ENCODE measurements at places on chromosomes 12 and 14. TPM values are rescaled to one million over a fixed set of nuclear protein-coding genes. Genes with fewer than 3 reads are reported as not detected.

DNA sequence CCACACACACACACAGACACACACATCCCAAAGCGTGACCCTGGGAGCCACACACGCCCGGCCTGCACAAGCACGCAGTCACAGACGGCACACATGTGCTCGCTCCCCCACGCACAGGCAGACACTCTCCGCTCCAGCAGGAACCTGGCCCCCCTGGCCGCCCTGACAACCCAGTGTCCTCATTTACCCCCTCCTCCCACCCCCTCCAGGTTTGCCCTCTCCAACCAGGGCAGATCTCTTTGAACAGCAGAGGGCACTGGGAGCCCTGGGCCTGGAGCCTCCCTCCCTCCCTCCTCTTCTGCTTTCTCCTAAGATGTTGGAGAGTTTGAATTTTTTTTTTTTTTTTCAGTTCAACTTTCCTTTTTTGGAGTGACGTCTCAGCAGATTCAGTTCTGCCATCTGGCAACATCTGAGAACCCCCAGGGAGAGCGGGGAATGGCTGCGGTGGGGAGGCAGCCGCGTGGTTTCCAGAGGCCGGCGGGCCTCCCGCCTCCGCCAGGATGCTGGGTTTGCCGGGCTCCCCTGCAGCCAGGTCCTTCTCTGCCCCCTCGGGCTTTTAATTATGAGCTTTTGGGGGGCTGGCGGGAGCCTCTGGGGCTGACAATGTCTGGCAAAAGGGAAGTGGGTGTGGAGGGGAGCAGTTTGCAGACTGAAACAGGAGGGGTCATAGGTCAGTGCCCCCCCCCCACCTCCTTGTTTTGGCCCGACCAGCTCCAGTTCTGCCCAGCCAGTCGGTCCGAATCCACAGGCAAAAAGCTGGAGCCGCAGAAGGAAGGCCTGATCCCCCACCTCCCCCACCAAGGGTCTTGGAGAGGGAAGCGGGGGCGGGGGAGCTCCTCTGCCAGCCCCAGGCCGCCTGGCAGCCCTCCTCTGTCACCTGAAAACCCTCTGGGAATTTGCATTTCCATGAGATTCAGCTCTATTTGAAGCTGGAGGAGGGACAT, 1.3 kb upstream of the NCOR2 start:
- no peaks in the 10 kb centered on the region for H3K27me3 ChIP-seq
- H3K4me3 ChIP-seq: peak overlapping the region; percentile 70
- peak overlapping the region; percentile 97 for H3K27ac ChIP-seq
- H3K36me3 ChIP-seq: no peaks in the 10 kb centered on the region

GRCh38 chr14:76699209-76699938, 61.9 kb upstream of the VASH1 start:
- H3K4me3 ChIP-seq: no peak overlapping the region
- H3K4me1 ChIP-seq: peaks cover 25% of the 10 kb centered on the region
- peak overlapping the region; percentile 48 for H3K27ac ChIP-seq
- H3K27me3 ChIP-seq: no peaks in the 10 kb centered on the region

GRCh38 chr14:95299271-95299670, 20.4 kb downstream of the CLMN start:
- DNase-seq: no peak
- no peaks in the 10 kb centered on the region for H3K4me1 ChIP-seq
- no peak overlapping the region for H3K27ac ChIP-seq
- no peak overlapping the region for H3K4me3 ChIP-seq
- no peaks in the 10 kb centered on the region for H3K27me3 ChIP-seq

DNA sequence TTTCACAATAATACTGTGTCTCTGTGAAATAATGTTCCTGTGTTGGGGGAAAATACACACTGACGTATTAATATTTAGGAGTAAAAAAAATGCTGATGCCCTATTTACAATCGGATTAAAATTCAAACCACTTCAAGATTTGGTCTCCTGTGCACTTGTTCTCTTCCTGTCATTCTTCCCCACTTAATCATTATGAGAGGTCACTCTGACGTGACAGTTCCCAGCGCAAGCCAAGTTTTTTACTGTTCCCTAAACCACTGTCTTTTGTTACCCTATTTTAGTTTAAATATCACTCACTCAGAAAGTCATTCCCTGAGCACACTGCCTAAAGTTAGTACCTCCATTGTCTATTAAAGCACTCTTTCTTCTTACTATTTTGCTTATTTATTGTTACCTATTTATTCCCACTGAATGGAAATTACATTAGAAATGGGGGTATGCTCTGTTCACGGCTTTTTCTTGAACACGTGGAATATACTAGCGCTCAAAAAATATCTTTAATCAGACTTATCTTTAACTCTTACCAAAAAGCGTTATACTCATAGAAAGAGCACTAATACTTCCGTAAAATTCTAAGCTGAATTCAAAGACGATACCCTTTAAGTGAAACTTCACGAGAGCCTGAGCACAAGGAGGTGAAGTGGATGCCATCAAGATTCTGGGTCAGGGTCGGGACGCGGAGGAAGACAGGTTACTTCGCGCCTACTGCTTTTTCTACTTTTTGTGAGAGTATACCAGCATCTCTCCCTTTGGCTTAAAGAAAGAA, 670 bp upstream of the PSMA3 start:
- H3K27me3 ChIP-seq: no peaks in the 10 kb centered on the region
- peak overlapping the region; percentile 100 for H3K4me3 ChIP-seq
- DNase-seq: no peak
- H3K36me3 ChIP-seq: no peaks in the 10 kb centered on the region
- H3K27ac ChIP-seq: peak overlapping the region; percentile 96

- no peak overlapping the region for H3K27ac ChIP-seq
- H3K27me3 ChIP-seq: no peaks in the 10 kb centered on the region
- no peak overlapping the region for H3K4me3 ChIP-seq
- H3K36me3 ChIP-seq: peaks cover 6% of the 10 kb centered on the region
- DNase-seq: no peak
Observed at GRCh38 chr12:123948401-123948795, 24.2 kb downstream of the CCDC92 start.

DNA sequence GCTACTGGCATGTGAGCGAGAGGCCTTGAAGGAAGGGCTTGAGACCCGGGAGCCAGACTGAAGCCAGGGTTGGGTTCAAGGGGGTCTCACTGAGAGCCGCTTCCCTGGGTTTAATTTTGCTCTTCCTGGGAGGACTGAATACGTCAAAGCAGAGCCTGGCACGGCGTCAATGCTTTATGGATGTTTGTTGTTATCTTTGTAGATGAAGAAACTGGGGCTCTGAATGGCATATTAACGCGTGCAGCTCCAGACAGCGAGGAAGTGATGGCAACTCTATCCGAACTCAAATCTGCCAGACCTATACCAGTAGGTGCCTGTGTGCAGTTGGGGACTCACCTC, 152.8 kb upstream of the PARP11 start:
- no peak overlapping the region for H3K4me3 ChIP-seq
- no peaks in the 10 kb centered on the region for H3K36me3 ChIP-seq
- H3K4me1 ChIP-seq: peaks cover 6% of the 10 kb centered on the region
- no peak overlapping the region for H3K27ac ChIP-seq

DNA sequence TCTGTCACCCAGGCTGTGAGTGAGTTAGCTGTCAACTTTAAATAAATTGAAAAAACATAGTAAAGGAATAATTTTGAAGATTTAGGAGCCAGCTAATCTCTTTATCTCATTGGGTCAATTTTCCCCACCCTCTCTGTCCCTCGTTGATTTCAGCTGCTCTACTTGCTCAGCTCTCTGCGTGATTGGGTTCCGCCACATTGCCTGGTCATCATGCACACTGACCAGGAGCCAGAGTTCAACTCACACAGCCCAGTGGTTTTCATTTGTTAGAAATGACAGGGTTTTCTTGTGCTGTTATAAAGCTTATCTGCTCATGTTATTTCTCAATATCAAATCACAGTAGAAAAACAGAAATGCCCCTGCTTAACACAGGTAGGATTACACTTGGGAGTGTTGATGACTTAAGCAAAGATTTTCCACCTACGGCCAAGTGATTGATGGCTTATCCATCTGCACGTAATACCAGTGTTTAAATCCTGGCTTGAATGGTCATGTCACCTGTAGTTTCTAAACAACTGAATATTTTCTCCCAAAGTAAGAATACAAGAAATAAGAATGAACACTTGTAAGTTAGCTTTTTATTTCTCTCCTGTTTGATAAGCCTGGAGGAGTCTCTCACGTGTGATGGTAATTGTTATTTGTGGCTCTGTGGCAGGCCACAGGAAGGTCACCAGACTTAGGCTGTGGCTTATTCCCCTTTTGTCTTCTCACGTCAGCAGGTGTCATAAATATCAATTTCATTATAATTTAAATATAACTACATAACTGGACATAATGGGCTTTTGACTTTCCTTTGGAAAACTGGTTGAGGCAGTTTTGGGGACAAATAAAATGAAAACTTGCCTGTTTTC, 367.2 kb upstream of the DDHD1 start:
- no peaks in the 10 kb centered on the region for H3K27me3 ChIP-seq
- DNase-seq: no peak
- no peak overlapping the region for H3K27ac ChIP-seq
- H3K4me3 ChIP-seq: no peak overlapping the region

GRCh38 chr12:113274848-113275247, 53.6 kb downstream of the TPCN1 start:
- H3K27ac ChIP-seq: no peak overlapping the region
- peaks cover 58% of the 10 kb centered on the region for H3K36me3 ChIP-seq
- DNase-seq: no peak
- H3K27me3 ChIP-seq: no peaks in the 10 kb centered on the region
- H3K4me1 ChIP-seq: peaks cover 23% of the 10 kb centered on the region

DNA sequence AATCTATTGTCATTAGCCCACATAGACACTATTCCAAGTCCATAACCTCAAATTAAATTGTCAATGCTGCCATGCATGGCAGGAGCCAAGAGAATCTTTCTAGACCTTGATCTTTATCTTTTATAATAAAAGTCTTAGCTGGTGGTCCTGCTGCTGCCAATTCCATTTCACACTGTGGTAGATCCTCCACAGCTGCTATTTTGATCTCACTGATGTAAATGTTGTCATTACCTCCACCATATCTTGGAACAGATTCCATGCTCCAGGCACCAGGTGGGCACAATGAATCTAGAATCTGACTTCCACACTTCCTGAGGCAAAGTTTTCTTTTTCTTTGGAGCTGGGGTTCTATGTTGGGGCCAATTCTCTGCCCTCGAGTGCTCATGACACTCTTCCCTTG, 161.2 kb downstream of the TMTC3 start:
- no peak overlapping the region for H3K27ac ChIP-seq
- no peak for DNase-seq
- no peak overlapping the region for H3K4me3 ChIP-seq
- no peaks in the 10 kb centered on the region for H3K36me3 ChIP-seq
- H3K27me3 ChIP-seq: no peaks in the 10 kb centered on the region

GRCh38 chr12:127494961-127495915, 771.7 kb upstream of the TMEM132C start:
- H3K27me3 ChIP-seq: no peaks in the 10 kb centered on the region
- no peaks in the 10 kb centered on the region for H3K4me1 ChIP-seq
- H3K27ac ChIP-seq: no peak overlapping the region
- H3K4me3 ChIP-seq: no peak overlapping the region
- no peaks in the 10 kb centered on the region for H3K36me3 ChIP-seq
- DNase-seq: no peak

- no peak overlapping the region for H3K27ac ChIP-seq
- H3K4me3 ChIP-seq: no peak overlapping the region
- H3K27me3 ChIP-seq: no peaks in the 10 kb centered on the region
- no peaks in the 10 kb centered on the region for H3K36me3 ChIP-seq
- H3K4me1 ChIP-seq: no peaks in the 10 kb centered on the region
Observed at GRCh38 chr12:60071759-60072191, 475.9 kb downstream of the SLC16A7 start.

DNA sequence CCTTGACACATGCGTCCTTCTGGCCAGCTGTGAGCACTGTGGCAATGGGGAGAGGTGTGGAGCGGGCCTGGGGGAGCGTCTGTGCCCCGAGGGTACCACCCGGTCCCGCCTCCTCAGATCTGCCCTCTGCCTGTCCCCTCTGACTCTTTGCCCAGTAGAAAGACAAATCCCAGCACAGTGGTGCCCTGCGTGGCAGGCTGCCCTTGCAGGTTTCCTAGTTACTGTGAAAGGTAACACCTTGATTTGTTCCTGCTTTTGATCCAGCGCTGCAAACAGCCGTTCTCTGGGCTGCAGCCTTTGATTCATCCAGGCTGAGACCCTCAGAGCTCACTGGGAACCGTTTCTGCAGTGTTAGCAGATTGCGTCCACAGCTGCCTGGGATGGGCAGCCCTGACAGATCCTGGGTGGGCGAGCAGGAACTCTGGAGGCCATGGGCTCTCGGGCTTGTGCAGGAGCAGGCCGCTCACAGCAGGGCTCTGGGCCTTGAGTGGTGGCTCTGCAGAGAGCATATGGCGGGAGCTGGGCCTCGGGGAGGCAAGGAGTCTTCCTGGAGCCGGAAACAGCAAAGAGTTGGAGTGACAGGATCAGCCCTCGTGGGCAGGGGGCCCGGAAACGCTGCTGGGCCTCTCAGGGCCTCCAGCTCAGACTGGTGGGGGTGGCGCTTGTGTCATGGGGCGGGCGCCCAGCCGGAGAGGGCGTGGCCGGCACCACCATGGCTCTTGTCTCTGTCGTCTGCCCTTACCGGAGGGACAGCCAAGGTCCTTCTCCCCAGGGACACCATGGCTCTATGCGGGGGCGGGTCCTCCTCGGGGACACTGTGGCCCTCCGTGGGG, 16.6 kb downstream of the FBRSL1 start:
- H3K27ac ChIP-seq: no peak overlapping the region
- no peak for DNase-seq
- peaks cover 7% of the 10 kb centered on the region for H3K36me3 ChIP-seq
- H3K4me3 ChIP-seq: peak overlapping the region; percentile 53

GRCh38 chr12:9331218-9331626, 123.0 kb upstream of the PZP start:
- no peaks in the 10 kb centered on the region for H3K27me3 ChIP-seq
- H3K27ac ChIP-seq: no peak overlapping the region
- H3K36me3 ChIP-seq: no peaks in the 10 kb centered on the region
- no peak for DNase-seq

GRCh38 chr12:31021181-31021580, 52.5 kb upstream of the DDX11 start:
- DNase-seq: no peak
- no peak overlapping the region for H3K27ac ChIP-seq
- H3K4me1 ChIP-seq: no peaks in the 10 kb centered on the region

DNA sequence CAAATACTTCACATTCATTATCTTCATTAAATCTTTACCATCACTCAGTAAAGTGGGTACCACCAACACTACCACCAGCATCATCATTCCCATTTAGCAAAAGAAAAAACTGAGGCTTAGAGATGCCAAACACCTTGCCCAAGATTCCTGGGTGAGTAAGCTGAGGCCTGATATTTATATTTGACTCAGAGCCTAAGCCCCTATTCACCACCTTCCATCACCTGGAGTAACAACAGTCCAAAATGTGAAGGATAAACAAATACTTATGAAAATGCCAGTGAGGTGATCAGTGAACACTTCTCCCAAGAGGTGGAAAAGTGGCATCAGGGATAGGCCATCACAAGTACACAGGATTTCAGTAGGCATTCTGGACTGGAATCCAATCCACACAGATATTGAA, 3.7 kb downstream of the SLC38A1 start:
- no peak overlapping the region for H3K4me3 ChIP-seq
- H3K27me3 ChIP-seq: no peaks in the 10 kb centered on the region
- H3K27ac ChIP-seq: no peak overlapping the region
- H3K4me1 ChIP-seq: peaks cover 45% of the 10 kb centered on the region
- no peaks in the 10 kb centered on the region for H3K36me3 ChIP-seq

GRCh38 chr14:61555056-61555838, 140.1 kb upstream of the HIF1A start:
- no peak overlapping the region for H3K27ac ChIP-seq
- H3K4me3 ChIP-seq: no peak overlapping the region
- H3K27me3 ChIP-seq: no peaks in the 10 kb centered on the region
- peaks cover 29% of the 10 kb centered on the region for H3K4me1 ChIP-seq
- DNase-seq: no peak
- no peaks in the 10 kb centered on the region for H3K36me3 ChIP-seq

The BIN2 gene
- 11.9 TPM for total RNA-seq

The BMP4 gene
- 26.9 TPM for total RNA-seq

The GPR137C gene
- total RNA-seq: 0.99 TPM

The CLEC2D gene
- total RNA-seq: 30.8 TPM

Data from thoracic aorta (tissue), 2 donors.